ENCODE measurements at places on chromosomes 12 and 14.
A peak's percentile ranks its signal among the peaks of the same experiment; 100 is the strongest.

- DNase-seq = peak; percentile 78
These were observed 58.6 kb downstream of the TSPAN9 start for GRCh38 chr12:3135522-3136461.

DNA sequence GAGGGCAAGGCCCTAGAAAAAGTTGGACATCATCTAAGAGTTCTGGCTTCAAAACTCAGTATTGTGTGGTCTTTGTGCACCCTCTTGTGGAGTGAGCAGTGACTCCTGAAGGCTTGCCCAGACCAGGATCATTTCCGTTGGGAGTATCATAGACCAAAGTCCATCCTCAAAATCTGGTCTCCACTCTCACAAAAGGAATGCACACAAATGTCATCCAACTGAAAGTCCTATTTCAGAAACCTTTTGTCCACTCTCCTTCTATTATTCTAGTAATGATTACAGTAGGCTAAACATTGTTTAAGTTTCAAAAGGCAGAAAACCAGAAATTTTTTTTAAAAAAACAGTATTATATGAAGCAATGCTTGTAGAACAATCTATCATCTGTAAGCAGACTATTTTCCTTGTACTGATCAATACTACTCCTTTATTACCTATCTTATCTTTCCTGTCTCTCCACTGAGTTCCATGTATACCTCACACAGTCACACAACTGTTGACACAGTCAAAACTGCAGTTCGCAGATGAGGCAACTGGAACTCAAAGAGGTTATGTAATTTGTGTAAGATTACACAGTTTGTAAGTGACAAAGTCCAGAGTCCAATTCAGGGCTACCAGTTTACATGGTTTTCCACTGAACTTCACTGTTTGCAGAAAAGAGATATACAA is 41.4 kb downstream of the COX16 start:
- peak; percentile 20 for DNase-seq

GRCh38 chr14:99134516-99135046 is 137.4 kb downstream of the BCL11B start:
- DNase-seq = no peak

DNA sequence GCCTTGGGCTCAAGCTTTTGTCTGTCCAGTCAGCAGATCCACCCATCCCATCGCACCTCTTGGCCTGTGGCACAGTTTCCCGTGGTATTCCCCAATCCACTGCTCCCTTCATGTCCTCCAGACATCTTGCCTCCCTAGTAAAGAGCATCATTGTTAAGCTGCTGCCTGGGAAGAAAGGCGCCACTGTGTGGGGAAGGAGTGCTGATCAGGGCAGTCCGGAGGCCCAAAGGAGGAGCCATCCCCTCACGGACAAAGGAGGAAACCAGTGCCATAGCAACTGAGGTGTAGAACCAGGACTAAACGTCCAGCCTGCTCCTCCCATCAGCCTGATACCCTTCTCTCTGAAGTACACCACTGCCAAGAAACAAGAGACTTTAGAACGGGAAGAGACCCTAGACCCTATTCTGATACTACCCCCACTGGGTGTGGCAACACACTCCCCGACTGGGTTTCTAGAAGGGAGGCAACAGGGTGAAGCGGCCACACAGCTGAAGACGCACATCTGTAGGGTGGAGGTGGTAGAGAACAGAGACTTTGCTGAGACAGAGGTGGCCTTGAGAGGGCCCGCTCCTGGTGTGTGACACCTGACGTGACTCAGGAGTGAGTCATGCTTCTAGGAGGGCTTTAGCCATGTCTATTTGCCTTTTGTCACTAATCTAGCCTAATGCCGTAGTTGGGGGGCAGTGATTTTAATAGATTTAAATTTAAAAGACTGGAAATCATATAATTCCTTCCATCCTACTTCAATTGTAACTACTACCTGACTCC is 185.0 kb downstream of the DPF3 start:
- DNase-seq = peak; percentile 11

GRCh38 chr12:15662303-15662980 is 126.7 kb downstream of the EPS8 start:
- DNase-seq = peak; percentile 86

DNA sequence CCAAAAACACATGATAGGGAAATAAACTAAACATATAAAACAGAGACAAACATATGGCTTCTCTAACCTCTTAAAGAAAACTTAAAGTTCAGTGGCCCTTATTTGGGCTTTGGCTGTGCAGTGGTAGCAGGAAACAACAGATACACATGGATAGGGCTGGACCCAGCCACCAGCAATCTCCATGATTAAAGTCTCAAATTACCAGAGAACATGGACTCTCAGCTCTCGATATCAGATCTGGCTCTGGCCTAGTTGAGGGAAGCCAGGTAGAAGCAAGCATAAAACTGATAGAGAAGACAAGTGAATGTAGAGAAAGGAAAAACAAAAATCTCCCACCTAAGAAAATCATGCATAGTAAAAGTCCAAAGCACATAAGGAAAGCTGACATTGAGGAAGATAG is 164.8 kb downstream of the ITPR2 start:
- DNase-seq = no peak

DNA sequence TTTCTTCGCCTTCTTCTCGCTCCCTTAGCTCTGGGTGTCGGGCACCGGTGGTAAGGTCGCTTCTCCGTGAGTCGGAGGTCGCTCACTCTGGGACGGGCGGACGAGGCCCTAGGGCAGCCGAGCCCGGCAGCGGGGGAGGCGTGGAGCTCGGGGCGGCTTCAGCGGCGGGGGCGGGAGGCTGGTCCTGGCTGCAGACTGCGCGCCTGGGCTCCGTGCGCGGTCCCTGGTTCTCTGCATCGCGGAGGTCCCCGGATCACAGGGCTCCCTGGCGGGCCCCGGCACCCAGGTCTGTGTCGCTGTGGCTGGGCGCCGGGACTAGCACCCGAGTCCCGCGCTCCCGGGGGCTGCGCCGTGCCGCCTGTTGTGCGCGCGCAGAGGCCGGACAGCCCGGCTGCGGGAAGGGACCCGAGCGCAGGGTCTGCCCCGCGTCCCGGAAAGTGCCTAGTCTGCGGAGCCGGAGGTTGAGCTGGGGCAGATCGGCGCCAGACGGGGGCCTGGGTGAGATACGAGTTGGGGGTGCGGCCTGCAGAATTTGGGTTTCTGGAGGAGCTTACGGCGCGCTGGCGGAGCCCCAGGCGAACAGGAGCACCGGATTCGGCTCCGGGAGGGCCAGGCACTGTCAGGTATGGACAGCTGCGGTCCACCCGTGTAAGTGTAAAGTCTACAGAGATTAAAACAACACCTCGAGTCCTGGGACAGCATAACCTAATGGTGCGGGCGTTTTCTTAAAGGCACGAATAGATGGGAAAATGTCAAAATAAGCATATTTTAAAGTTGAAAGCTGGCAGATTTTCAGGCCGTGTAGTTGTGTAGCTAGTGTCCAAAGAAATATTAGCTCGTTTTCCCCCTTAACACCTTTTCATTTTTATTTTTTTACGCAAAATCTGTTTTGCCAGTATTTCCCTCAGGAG is 713 bp downstream of the FRMD6 start:
- peak; percentile 26 for DNase-seq

DNA sequence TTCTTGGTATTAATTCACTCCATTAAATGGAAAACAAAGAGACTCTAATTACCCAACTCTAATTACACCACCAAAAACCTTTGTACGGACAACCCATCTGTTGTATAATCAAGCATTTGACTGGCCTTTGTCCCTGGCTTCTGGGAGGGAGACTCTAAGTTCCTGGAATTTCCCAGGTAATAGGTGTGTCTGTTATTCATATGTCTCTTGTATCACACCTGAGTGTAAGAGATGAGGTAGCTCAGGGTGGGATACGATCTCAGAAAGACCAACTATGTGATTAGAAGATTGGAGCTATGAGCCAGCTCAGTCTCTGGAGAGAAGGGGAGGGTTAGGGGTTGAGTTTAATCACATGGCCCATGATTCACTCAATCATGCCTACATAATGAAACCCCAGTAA is 94.7 kb upstream of the PLXNC1 start:
- DNase-seq = no peak

- DNase-seq = no peak
These were observed 44.1 kb downstream of the SMIM41 start for GRCh38 chr12:52123487-52124186.

GRCh38 chr12:47900131-47901062 is 4.4 kb downstream of the VDR start:
- no peak for DNase-seq

GRCh38 chr12:116818341-116818856 is 62.8 kb downstream of the HRK start:
- DNase-seq = no peak

- no peak for DNase-seq
These were observed 15.6 kb downstream of the PTGDR start for GRCh38 chr14:52283099-52283498.

DNA sequence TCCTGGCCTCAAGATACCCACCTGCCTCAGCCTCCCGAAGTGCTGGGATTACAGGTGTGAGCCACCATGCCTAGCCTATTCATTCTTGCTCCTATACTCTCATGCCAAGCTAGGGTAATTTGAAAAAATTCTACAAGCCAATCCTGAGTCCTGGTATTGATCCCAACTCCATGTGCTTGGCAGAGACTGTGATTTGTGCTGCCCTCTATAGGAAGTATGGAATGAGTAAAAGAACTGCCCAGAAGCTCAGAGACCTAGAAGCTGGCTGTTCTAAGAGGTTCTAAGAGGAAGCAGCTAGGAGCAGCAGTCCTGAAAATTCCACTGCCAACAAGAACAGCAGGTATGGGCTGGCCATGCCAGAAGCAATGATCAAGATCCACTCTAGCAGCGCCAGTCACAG is 402.5 kb downstream of the PCNX1 start:
- no peak for DNase-seq

DNA sequence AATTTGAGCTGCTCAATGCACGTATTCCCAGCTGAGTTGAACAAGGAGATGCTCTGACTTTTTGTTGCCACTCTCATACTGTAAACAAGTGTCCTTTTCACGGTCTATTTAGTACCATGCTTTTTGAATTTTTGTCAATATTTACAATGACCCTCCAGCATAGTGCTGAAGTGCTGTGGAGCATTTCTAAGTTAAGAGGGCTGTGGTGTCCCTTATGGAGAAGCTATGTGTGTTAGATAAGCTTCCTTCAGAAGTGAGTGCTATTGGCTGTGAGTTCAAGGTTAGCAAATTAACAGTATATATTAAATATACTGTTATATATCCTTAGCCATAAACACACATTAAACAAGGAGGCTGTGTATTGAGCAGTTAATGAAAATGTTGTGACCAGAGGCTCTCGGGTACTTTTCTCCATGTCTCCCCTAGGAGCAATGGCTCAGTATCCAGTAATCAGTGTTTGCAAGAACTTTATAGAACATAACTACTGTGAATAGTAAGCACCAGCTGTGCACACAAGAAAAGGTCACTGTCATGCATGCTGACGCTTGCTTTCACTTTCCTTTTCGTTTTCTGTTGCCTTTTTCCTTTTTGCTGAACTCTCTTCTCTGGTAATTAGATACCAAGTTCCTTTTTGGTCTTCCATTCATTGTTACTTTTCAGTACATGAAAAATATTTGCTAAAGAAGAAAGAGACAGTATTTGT is 187.2 kb upstream of the NEDD1 start:
- peak; percentile 18 for DNase-seq

- DNase-seq = no peak
These were observed 92.4 kb downstream of the PELI2 start for GRCh38 chr14:56210571-56210970.

GRCh38 chr12:32400114-32400672 is 835 bp downstream of the FGD4 start:
- DNase-seq = peak; percentile 62

- DNase-seq = no peak
These were observed 9.8 kb downstream of the ARHGEF25 start for GRCh38 chr12:57620936-57621496.

- DNase-seq = no peak
These were observed 18.5 kb upstream of the EML1 start for GRCh38 chr14:99774556-99775307.

GRCh38 chr14:104877806-104878550 is 12.9 kb downstream of the CEP170B start:
- no peak for DNase-seq

- no peak for DNase-seq
These were observed 45.4 kb downstream of the ANO2 start for GRCh38 chr12:5899675-5900074.

GRCh38 chr14:65164068-65164824 is 61.9 kb upstream of the MAX start:
- peak; percentile 60 for DNase-seq

DNA sequence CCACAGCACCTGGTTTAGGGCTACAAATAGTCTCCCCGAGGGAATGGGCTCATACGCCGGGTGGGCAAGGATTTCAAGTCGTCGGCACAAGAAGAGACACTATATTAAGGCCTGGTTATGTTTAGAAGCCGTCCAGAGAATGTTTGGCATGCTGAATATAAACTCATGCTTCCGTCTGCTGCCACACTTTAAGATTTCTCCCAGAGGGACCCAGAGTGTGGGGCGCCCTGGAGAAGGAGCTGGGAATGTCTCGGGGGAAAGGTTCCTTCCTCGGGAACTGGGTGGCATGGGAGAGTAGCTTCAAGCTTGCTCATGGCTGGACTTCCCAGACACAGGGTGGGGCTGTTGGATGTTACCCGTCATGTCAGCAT is 295.7 kb downstream of the CACNA1C start:
- DNase-seq = no peak

DNA sequence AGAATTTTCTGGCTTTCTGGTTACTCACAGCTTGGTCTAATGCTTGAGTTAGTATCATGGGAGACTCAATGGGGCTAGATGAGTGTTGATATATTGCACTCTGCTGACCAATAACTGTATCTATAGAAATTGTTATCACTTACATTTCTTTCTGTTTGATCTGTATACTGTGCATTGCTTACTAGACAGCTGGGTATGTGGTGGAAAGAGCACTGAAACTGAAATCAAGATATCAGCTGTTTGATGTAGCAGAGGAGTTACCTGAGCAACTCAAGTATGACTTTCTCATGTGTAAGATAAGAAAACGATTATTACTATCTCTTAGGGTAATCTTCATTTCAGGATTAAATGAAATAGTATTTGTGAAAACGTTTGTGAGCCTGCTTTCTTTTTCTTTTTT is 183.0 kb downstream of the SLC15A5 start:
- DNase-seq = no peak

- no peak for DNase-seq
These were observed 121.0 kb downstream of the ZFP36L1 start for GRCh38 chr14:68671909-68672308.

DNA sequence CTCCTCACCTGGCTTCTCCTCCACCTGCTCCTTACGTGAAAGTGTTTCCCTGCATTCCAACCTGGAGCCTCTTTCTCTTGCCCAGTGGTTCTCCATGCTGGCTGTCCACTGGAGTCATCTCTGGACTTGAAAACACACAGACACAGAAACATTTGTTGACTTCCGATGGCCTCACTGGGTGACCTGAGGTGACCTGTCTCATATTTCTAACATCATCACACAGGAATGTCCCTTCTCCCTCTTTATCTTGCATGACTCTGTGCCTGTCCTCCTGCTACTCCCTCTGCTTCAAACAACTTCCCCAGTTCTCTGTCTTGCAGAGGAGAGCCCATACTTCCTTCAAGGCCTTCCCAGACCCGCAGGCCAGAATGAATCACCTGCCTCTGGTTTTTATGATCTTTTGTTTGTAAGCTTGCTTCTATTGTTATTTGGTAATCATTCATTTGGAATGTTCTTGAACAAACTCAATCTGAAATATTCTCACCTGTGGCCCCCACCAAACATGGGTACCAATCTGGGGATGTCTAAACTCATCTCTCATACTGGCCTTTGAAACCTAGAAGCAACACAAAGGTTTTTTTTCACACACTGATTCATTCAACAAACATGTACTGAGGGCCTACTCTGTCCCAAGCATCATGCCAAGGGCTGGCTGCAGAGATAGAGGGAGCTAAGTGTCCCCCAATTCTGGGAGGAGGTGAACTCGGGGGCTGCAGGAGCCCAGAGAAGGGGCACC is 9.7 kb upstream of the RIN3 start:
- DNase-seq = peak; percentile 85
